ENCODE measurements at places on chromosomes 12 and 14.
A peak's percentile ranks its signal among the peaks of the same experiment; 100 is the strongest.

- no peak for DNase-seq
Observed at GRCh38 chr12:69091442-69092017, 147.8 kb upstream of the CPSF6 start.

GRCh38 chr12:62519043-62519442, 52.4 kb downstream of the MON2 start:
- DNase-seq: no peak

DNA sequence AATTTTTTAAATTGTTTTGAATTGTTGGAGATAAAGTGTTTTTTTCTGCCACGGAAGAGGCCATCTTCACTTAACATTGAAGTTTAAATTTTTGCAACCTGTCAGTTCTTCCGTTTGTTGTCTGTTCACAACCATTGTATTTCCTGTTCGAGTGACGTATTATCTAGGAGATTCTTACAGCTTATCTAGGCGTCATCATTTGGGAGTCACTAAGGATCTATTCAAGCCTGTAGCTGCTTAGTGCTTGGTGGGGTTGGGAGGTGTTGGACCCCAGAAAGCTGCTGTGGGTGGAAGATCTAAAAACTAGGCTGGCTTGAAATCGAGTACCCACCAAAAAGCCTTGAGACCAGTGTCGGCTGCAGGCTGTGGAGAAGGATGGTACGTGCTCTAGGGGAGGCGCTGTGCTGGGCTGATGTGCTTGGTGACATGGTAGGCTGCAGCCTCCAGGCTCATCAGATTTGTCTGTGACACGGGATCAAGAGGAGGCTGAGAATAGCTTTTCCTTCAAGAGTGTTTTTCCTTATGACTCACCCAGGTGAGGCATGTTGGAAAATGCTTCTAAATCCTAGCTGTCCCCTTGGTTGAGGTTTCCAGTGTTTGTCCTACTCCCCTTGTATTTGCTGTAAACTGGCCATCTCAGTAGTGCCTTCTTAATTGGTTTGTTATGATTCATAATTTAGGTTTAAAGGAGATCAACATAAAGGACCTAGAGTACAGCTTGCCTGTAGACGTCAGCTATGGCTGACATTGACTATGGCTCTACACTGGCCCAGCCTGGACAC, 57.8 kb downstream of the ATG14 start:
- no peak for DNase-seq

DNA sequence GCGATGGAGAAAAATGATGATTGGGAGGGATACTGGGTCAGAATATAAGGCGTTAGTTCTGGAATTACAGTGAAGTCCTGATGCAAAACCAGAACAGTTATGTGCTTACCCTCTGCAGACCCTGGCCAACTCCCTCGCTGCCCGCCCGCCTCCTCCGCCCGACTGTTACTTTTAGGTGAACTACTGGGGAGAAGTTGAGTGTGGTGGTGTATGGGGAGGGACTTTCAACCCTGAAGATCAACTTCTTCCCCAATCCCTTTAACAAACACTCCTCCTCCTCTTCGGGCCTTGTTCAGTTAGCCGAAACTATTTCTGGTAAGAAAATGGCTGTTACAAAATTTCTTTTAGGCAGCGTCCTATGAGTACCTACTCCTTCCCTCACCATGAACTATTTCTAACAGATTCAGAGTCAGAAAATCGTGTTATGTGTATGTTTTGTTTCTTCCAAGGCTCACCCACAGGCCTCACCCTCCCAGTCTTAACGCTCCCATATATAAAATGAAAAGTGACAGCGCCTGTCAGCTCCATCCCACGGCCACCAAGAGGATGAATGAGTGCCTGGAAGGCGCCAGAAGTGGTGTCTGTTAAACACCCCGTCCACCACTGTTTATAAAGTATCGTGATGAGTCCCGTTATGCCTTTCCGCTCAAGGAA, 1.3 kb downstream of the FBXO33 start:
- no peak for DNase-seq

DNA sequence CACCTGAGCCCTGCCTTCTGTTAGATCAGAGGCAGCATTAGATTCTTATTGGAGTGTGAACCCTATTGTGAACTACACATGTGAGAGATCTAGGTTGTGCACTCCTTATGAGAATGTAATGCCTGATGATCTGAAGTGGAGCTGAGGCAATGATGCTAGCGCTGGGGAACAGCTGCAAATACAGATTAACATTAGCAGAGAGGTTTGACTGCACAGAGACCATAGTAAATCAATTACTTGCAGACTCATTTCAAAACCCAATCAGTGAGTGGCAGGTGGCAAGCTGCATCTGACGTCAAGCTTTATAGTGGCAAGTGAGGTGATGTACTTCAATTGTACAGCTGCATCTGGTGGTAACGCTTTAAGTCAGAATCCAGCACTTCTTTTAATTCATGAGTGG, 141.6 kb downstream of the GPHN start:
- no peak for DNase-seq

DNA sequence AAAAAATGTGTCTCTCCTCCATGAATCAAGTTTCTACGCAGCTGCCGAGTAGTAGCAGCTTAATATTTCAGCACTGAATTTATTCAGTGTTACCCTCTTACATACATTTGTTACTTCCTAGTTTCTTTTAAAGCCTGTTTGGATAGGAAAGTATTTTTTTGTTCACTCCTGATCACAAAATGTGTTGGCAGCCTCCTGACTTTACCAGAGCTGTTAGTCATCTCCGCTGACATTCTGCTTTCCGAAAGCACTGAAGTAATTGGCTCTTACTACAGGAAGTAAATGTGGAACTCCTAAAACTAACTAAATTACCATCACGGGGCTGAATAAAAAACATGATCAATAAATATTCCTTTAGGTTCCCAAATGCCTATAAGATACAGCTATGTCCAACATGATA, 225.5 kb downstream of the EPS8 start:
- no peak for DNase-seq

- DNase-seq: peak; percentile 42
Observed at GRCh38 chr14:74459289-74459946, 33.4 kb upstream of the SYNDIG1L start.

DNA sequence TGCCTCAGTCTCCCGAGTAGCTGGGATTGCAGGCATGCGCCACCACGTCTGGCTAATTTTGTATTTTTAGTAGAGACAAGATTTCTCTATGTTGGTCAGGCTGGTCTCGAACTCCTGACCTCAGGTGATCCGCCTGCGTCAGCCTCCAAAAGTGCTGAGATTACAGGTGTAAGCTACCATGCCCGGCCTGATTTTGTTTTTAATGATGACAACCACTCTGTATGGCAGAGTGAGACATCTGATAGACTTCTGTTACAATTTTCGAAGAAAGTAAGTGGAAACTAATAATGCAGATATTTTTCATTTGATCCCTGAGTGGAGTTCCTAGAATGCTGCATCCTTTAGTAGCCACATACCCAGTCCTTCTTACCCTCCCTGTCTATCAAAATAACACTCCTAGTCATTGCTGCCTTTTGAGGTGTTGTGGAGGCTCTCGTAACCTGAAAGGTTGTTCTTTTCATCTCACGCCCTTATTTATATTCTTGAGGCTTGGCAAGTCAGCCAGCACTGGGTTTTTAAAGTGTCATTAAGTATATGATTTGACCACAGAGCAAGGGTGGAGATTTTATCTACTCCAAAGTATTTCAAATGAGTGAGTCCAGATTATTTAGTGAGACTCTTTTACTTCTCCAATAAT, 5.9 kb upstream of the EID3 start:
- no peak for DNase-seq

DNA sequence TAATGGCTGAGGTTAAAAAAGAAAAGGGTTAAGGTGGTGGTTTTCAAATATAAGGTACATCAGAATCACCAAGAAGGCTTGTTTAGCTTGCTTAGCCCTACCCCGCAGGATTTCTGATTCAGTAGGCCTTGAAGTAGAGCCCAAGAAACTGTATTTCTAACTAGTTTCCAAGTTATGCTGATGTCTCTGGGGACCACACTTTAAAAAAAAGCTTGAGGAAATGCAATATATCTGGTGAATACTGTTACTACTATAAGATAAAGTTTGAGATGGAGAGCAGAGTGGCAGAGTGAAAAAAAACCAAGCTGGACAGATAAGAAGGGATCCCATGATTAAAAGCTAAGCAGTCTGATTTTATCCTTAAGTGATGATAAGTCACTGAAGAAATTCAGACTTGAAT, 18.3 kb upstream of the GXYLT1 start:
- no peak for DNase-seq

DNA sequence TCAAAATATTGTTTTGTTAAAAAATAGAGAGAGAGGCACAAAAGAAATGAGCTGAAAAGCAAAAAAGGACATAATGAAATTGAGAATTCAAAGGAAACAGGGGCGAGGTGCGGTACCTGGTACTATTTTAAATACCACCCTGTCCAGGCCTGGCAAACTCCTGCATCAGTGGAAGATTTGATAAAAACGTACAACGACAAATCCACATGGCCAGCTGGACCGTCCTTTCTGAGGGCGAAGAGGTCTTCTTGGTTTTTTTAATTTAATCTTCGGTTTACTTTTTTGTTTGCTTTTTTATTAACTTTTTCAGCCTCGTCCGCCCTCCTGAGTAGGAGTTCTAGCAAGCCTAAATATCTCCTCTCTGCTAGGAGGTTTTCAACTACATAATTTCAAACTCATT, 11.9 kb downstream of the BCL11B start:
- no peak for DNase-seq

- DNase-seq: no peak
Observed at GRCh38 chr12:104730763-104731162, 227.3 kb downstream of the SLC41A2 start.

GRCh38 chr14:75905147-75905904, 76.5 kb downstream of the TGFB3 start:
- DNase-seq: no peak

DNA sequence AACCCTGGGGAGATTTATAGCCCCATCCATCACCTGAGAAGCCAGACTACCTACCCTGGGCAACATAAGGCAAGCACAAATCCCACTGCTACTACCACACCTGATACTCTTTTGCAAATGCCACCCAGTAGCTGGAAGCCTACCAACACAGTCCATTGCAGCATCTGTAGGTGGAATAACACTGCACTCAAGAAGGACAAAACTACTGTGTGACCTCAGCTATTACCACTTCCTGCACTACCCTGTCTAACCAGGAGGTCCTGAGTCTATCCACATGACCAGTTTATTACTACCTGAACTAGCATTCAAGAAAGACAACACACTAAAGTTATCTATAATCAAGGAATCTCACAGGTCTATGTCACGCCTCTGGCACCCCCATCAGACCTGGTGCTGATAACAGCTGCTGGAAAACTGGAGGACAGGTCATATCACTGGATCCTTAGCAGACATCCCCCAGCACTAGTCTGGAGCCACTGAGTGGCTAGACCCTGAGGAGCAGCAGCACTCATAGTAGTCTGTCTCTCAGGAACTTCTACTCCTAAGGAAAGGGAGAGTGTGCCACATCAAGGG, 2.9 kb upstream of the CLEC1A start:
- DNase-seq: no peak

- no peak for DNase-seq
Observed at GRCh38 chr12:12945591-12945990, 6.4 kb downstream of the GPRC5D start.

GRCh38 chr12:2244013-2244861, 191.4 kb downstream of the CACNA1C start:
- DNase-seq: no peak

GRCh38 chr14:50784683-50785456, 46.1 kb downstream of the NIN start:
- DNase-seq: no peak

DNA sequence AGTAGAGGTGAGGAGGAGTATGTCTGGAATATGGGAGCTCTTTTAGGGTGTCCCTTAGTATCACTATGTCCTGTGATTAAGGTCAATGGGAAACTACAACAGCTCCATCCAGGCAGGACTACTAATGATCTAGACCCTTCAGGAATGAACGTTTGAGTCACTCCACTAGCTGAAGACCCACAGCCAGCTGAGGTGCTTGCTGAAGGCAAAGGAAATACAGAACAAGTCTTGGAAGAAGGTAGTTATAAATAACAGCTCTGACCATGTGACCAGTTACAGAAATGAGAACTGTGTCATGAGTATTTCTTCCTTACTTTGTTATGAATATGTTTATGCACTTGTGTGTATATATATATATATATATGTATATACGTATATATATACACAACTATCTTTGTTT, 40.5 kb upstream of the USP44 start:
- no peak for DNase-seq

GRCh38 chr12:94025068-94025467, 123.3 kb upstream of the PLXNC1 start:
- DNase-seq: no peak

DNA sequence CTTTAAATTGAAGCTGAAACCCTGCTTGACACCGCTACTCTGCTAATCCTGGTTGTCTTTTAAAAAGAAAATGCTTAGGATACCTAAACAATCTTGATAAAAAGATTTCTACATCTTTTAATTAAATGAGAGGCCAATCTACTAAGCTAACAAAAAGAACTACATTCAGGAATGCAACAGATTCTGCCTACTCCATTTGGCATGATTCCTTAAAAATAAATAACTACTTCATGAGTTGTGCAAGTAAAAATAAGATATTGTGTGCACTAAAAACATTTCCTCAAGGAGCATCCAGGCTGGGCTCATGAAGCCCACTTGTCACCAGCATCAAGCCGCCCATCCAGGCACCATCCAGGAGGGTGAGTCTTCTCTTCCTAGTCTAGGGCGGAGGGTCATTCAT, 197.5 kb downstream of the PAX9 start:
- DNase-seq: no peak

GRCh38 chr12:101740566-101740965, 1.3 kb upstream of the SYCP3 start:
- no peak for DNase-seq

- DNase-seq: peak; percentile 37
Observed at GRCh38 chr12:132327336-132328171, 1.8 kb downstream of the GALNT9 start.

DNA sequence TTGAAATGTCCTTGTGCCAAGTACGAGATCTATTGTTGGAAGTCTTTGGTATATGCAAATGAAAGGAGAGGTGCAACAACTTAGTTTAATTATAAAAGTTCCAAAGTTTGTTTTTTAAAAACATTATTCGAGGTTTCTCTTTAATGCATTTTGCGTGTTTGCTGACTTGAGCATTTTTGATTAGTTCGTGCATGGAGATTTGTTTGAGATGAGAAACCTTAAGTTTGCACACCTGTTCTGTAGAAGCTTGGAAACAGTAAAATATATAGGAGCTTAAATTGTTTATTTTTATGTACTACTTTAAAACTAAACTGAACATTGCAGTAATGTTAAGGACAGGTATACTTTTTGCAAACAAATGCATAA, 2.3 kb downstream of the HSPA2 start:
- DNase-seq: no peak

DNA sequence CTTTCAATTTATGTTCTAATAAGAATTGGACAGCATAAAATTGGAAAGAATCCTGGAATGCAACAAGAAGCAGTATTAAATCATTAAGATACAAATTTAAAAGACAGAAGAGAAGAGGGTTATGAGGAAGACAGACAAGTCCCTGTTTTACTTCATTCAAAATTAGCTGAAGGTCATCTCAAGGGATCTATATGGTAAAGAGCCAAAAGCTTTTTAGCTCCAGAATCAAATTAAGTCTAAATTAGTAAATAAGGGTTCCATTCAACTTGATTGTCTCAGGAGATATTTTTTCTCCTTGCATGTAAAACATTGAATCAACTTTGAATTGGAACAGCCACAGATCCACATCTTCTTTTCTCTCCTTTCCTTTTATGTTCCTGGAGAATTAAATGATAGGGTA, 7.6 kb downstream of the CCDC196 start:
- DNase-seq: no peak

GRCh38 chr14:51901475-51902024, 41.1 kb downstream of the GNG2 start:
- no peak for DNase-seq

- DNase-seq: no peak
Observed at GRCh38 chr12:55933799-55934742, 3.1 kb downstream of the DGKA start.

All from HFF-Myc (cell line).